Glutamatergic neuron (in vitro differentiated cells): ENCODE measurements at places on chromosomes 13 and 19. TPM values are rescaled to one million over a fixed set of nuclear protein-coding genes. Genes with fewer than 3 reads are reported as not detected.

The KRTDAP gene
- total RNA-seq: not detected

The CNFN gene
- 2.8 TPM for total RNA-seq

- DNase-seq: no peak
Observed at GRCh38 chr13:43883631-43884030, 3.9 kb downstream of the LACC1 start.

GRCh38 chr13:110403721-110404120 is 96.6 kb downstream of the COL4A2 start:
- DNase-seq: no peak

The PROZ gene
- total RNA-seq: not detected

The TNNT1 gene
- total RNA-seq: 19.3 TPM

GRCh38 chr19:18514800-18515682 is 6.8 kb downstream of the ELL start:
- no peak for DNase-seq

- DNase-seq: no peak
Observed at GRCh38 chr13:101116826-101117225, 299.5 kb downstream of the NALCN start.

The GJB6 gene
- not detected for total RNA-seq

The ACP7 gene
- total RNA-seq: not detected

DNA sequence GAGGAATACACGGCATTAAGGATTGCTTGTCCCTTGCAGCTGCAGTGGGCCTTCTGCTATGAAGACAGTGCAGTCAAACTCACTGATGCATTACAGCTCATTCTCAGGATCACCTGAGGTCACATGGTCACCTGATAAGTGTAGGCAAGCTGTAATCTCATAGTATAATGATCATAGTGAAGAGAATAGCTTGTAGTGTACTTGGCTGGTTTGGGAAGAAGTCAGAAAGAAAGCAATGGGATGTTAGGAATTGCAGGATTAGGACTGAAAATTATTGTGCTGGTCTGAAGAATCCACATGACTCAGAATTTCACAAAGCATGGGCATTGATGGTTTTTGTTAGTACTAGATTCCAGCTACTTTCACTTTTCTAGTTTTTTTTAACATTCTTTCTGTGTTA is 76.7 kb downstream of the MBNL2 start:
- no peak for DNase-seq

GRCh38 chr19:50518091-50519005 is 4.6 kb upstream of the ASPDH start:
- no peak for DNase-seq

DNA sequence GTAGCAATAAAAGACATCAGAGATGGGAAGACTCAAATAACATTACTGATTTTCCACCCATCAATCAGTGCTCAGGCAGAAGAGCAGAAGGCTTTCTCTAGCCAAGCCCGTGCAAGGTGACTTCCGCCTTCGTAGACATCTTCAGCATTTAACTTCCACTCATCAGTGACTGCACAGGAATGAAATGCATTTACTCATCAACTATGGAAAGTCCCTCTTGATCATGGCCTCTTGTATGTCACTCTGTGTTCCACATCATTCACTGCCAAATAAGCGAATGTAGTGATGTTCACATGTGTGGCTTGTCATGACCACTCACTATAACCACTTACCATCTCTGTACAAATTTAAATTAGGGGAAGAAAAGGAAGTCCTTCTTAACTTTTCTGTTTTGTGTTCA is 49.4 kb downstream of the SACS start:
- no peak for DNase-seq

DNA sequence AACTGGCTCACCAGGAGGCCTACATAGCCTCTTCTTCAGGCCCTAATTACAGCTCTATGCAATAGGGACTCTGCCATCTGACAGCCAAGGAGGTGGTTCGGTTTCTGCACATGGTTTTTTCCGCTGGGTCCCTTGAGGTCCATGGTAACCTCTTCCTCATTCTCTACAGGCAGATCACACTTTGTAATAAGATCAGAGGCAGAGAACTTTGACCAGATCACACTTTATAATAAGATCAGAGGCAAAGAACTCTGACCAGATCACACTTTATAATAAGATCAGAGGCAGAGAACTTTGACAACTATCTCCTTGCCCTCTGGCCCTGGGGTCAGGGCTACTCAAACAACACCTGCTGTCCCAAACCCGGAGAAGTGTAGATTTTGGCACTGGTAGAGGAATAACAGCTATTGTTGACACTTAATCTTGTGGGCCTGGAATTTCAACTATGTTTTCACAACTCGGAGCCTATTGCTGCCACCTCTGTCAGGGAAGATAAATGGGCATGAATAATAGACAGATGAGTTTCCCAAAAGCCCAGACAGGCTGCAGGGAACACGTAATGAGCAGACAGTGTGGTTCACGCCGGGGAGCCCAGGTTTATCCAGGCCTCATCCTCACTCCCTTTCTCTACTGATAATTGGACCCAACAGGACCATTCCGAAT is 246.1 kb downstream of the UQCRFS1 start:
- no peak for DNase-seq

The ZNF584 gene
- total RNA-seq: 5.8 TPM

DNA sequence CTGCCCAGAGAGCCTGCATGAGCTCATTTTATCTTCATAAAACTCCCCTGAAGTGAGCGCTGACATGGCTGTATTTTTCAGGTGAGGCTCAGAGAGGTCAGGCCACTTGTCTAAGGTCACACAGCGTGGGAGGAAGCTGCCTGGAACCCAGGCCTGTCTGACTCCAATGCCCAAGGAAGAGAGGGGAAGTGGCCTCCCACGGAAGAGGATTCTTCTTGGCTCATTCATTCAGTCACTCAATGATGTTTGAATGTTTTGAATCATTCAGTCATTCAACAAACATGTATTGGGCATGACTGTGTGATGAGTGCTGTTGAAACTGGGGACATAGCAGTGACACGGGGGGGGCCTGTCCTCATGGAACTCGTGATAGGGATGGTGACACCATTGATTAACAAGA is 12.0 kb downstream of the ACTL9 start:
- DNase-seq: no peak
